ENCODE measurements at places on chromosomes 4 and X.

DNA sequence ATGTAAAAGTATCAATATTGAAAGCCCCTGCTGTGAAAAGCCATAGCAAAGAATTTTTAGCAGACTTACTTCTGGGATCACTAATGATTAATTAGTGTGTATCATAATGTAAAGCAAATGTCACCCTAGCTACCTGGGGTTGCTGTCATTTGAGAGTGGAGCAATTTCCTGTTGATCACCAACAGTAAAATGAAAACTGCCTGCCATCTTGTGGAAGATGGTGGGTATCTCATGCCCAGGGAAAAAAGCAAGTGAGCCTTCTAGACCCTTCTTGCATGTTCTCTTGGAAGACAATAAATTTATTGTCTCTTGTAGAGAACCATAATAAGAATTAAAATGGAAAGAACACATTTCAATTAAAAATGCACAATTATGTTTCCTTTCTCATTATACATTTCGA lies 360.2 kb downstream of the ZIC3 start:
- DNase-seq, result no peak

DNA sequence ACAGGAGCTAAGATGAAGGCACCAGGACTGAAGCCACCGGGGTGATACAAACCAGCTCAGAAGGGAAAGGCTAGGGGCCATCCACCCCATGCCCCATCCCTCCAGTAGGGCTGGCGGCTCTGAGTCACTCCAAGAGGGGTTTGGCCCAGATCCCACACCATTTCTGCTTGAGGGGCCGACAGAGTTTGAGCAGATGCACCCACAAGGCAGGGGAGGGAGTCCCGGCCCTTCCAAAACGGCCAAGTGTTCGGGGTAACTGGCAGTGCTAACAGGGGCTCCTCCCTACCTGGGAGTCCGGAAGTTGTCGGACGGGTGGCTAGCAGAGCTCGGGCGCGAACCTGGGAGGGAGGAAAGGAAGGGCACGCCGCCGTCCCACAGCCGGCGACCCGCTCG lies 412 bp downstream of the SLC10A3 start:
- peak; percentile 50 for DNase-seq

- DNase-seq, result no peak
These were observed 46.3 kb downstream of the SH3KBP1 start for GRCh38 chrX:19840899-19841648.

DNA sequence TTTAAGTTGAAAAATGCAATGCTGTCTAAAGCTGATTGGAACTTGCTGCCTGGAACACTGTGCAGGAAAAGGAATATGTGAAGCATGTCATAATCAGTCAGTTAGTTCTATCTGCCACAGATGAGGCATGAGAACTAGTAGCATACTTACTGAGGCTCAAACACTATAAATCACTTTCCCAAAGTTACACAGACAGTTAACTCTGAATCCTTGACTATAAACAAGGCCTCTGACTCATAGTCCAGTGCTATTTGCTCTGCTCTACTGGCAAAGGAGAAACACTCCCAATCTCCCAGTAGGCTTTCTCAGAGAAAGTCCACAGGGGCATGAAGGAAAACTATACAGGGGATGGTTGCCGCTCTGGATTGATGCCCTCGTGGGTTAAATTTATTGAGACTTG lies 2078.4 kb upstream of the TENM3 start:
- DNase-seq, result no peak

DNA sequence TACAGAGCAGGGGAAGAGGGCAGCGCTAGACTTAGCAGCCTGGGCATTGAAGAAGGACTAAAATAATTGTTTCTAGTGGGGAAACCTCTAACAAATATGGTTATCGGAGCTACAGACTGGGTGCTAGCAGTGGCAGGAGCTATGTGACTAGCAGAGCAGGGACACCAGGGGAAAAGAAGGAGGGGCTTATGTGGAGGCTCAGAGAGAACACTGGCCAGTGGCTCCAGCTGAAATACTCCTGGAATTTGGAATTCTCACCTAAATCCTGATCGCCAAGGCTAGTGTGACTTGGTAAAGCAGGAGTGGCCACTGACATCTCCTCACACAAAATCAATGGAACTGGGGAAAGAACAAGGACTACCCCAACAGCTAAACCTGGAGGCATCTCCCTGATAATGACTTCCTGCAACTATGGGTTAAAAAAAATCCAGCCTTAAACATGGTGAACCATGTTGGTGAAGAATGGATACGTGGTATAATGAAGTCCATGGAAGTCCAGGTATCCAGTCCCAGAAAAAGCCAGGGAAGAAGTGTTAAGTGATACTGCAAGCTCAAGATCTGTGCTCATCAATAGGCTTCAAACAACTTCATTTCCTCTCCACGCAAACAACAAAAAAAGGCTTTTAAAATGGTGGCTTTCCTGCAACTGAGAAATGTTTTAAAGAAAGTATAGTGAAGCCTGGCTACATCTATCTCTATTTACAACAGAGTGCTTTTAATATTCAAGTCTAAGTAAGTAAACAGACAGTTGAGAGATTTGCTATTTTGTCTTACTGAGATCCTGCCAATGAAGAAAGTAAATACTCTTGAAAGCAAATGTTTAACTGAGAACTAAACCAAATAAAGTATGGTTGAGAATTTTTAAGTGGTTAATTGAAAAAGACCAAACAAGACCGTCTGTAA lies 1.8 kb downstream of the TAPT1 start:
- no peak for DNase-seq

GRCh38 chrX:19543951-19544381 lies 28.7 kb upstream of the MAP3K15 start:
- DNase-seq, result no peak

DNA sequence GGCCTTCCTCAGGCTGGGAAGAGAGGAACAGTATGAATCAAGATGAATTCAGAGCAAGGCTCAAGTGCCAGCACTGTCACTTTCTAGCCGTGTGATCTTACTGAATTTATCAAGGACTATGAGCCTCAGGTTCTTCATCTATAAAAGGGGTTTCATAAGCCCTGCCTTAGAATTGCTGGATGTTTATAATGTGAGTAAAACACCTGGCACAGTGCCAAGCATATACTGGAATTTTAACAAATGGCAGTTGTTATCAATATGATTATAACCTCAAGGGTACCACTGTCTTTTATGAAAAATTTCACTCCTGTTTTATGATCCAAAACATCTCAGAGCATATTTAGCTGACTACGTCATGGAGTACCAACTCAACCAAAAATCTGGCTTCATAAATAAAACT lies 4.0 kb downstream of the MAGEC2 start:
- no peak for DNase-seq

DNA sequence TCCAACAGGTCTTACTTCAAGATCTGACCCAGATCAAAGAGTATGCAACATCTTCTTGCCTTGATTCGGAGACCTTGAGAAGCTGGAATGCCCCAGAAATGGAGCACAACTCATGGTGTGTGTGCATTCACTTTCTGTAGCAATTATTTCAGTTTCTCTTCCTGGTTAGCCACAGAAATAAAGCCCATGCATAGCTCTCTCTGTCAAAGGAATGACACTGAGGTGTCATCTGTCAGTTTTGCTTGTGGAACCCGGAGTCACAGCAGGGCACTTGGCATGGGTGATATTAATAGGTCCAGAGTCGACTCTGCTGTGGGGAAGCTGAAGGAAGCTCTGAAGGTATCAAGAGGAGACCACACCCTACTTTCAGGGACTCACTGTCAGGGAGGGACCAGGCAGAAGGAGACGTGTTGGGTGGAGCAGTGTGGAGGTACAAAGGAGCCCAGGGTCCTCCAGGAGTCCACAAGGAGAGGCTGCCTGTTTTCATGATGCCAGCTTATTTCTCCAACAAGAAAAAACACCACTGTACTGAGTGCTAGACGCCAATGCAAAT lies 10.7 kb downstream of the CLNK start:
- DNase-seq, result no peak

Measured in H1 (cell line).